ENCODE measurements at places on chromosomes 5 and 9.

GRCh38 chr5:170347022-170347567, 42.1 kb downstream of the KCNMB1 start:
- no peak for DNase-seq

GRCh38 chr9:129874261-129875101, 39.2 kb downstream of the USP20 start:
- DNase-seq = no peak

GRCh38 chr9:135574331-135574730, 12.8 kb downstream of the PAEP start:
- DNase-seq = no peak

DNA sequence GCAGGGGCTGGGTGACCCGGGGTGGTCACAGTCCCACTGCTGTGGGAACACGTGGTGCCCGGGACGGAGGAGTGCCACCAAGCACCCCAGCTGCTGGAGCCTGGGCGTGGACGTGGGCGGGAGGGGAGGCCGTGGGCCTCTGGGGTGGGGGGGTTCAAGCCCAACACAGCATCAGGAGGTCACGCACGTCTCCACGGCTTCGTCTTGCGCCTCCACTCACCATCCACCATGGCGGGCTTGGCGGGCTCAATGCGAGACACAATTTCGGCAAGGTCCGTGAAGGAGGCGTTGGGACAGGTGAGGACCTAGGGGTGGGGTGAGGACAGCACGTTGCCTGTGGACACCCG, 2.2 kb upstream of the NSMF start:
- DNase-seq = no peak

- no peak for DNase-seq
Measured at GRCh38 chr9:69759021-69759420, 790 bp downstream of the PTAR1 start.

DNA sequence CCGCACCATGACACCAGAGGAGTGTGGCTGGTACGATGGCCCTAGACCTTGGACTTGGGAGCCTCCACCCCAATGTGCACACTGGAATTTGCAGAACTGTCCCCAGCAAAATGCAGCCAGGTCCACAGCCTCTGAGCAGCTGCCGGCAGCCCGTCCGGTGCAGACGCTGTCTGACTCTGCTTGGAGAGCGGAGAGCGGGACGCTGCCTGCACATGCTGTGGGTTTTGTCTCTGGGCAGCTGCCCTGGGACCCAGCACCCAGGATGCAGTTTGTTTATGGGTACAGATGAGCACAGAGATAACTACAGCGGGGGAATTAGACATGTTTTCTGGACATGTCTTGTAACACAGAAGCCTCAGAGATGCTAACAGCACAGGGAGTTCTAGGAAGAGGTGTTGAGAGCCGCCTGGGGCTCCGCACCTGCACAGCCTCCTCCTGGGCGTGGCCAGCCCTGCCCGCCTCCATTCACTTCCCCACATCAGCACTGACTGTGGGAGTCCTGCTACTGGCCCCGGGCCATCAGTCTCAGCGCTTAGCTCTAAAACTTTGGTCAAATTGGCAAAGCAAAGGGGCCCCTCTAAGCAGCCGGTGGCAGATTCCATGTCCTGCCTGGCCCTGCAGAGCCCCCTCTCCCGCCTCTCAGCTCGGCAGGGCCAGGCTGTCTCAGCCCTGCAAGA, 159.6 kb downstream of the IRX2 start:
- DNase-seq = no peak

GRCh38 chr9:133387680-133388079, 11.5 kb downstream of the STKLD1 start:
- DNase-seq = no peak

- DNase-seq = no peak
Measured at GRCh38 chr9:114503009-114503408, 2.3 kb downstream of the WHRN start.

DNA sequence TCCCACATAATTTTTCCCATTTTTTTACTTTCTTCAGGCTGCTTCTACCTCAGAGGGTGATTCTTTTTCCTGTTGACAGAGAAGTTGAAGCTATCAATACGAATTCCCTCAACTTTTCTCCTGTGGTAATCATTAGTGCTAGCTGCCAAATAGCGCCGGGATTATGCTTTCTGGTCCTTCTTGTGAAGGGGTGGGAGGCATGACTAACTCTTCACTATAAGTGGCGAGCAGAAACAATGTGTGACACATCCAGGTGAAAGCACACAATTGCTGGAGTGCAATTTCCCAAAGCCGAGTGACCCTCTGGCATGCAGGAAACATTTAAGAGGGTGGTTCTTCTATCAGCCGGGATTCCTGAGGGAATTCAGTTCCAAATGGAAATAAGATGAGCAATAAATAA, 56.0 kb downstream of the TRPC7 start:
- DNase-seq = no peak

Measured in IMR-90 (cell line).